ENCODE measurements at places on chromosomes 2 and 18.

- no peak for DNase-seq
These were observed 175.3 kb upstream of the GLI2 start for GRCh38 chr2:120560330-120560729.

GRCh38 chr2:226524381-226524843 lies 275.2 kb downstream of the IRS1 start:
- DNase-seq = no peak

DNA sequence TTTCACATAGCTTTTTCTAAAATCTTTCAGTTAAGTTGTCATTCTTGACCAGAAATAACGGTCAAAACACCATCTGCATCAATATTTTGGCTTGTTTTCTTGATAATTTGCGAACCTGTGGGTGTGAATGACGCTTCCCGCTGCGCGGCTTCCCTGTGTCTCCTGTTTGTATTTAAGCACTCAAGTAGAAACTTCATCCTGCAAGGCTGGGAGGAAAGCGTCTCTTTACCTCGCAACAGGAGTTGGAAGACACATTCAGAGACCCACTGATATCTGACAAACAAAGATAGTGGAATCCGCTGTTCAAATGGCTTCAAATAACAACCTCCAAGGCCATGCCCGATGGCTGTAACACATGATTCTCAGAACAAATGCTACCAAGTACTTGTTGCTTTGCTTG lies 704.9 kb downstream of the DCDC2C start:
- DNase-seq = no peak

DNA sequence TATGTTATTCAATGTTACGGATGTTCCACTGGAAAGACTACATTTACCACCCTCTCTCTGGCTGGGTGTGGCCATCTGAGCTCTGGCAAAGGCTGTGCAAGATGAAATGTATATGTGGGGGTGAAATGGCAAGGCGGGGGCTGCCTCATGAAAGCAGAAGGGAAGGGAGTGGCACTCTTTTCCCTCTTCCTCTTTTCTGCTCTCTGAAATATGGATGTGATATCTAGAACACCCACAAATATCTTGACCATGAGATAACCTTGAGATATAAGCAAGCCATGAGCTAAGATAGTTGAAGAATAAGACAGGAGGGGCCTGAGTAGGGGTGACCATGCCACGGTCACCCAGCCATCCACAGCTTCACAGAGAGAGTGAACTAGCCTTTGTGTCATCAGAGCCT lies 367.8 kb upstream of the ID2 start:
- no peak for DNase-seq

Measured in iPS-NIHi11 (cell line).